ENCODE measurements at places on chromosomes 12 and 14.

DNA sequence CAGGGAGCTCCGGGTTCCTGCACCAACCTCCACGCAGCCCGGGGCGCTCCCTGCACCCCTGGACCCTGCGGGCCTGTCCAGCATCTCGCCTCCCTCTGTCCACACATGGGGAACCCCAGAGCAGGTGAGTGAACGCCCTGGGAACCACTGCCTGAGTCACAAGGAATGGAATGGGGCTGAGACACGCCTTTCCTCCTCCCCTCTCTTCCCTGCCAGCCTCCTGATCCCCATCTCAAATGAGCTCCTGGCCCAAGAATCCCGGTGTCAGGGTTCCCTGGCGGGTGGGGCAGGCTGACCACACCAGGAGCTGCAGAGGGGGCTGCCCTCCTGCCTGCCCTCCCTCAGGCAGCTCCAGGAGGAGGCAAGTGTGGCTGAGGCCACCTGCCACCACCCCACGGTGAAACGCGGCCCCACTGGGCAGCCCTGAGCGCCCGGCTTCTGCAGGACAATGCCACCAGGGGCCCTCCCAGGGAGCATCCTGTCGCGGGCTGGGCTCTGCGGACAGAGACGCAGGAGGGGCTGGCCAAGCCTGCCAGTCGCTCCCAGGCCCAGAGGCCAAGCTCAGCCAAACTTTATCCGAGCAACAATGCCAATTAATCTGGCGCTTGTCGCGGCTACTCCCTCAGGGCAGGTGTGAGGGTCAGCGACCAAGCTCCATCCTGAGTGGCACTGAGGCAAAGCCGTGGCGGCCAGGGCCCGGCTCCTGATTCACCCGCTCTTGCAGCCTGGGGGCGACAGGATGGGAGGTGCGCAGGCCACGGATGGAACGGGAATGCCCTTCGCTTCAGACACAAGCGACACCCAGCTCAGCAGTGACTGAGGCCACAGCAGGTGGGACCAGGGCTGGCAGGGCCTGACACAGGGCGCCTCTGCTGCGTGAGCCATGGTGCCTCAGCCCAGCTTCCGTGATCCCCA is 44.3 kb downstream of the GALNT9 start:
- no peak for DNase-seq

DNA sequence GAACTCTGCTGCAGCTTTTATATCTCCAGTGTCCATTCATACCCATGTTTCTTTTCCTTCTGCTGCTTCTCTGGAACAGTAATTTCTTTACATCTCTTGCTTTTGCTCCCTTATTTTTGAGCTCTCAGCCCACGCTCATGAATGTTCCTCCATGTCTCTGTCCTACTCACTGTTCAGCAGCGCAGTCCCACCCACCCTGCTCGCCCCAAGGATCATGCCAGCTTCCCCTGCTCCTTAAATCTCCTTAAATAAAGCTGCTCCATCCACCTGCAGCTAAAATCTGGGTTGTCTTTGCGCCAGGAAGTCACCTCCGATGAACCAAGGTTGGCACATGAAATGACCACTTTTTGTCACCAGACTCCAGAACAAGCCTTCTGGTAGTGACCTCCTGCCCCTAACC is 201.1 kb upstream of the RGS6 start:
- no peak for DNase-seq

DNA sequence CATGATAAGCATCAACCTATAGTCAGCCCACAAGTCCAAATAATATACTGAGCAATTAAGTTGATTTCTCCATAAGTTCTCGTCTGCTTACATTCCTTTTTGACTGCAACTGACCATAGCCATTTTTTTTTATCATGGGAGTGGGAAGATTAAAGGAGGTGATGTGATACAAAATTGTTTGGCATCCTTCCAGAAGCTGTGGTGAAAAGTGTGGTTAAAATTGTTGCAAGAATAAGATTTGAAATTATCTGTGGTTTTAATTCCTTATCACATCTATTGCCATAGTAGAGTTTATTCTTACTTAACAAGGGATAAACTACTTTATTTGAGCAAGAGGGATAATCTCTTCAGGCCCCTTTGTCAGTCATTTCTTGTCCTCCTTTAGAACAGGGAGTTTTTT is 50.7 kb downstream of the LIN52 start:
- DNase-seq, result peak; percentile 50

DNA sequence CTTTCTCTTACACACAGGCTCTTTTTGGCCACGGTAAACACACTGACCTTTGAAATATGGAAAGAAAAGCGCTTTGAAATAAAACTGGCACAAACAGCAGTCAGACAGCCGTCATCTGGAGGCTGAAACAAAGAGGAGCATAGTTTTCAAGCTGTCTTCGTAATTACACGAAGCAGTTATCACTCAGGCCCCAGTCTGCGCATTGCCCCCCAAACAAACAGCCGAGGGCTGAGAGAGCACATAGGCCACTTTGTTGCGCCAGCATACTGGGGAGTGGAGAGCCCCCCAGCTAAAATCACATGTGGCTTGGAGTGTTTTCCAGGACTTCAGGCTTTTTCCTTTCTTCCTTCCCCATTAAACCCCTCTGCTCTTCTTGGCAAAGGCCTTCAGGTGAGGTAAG is 142.9 kb upstream of the BTG1 start:
- DNase-seq, result no peak

- peak; percentile 24 for DNase-seq
These were observed 65.3 kb upstream of the TSPAN8 start for GRCh38 chr12:71223139-71223538.

DNA sequence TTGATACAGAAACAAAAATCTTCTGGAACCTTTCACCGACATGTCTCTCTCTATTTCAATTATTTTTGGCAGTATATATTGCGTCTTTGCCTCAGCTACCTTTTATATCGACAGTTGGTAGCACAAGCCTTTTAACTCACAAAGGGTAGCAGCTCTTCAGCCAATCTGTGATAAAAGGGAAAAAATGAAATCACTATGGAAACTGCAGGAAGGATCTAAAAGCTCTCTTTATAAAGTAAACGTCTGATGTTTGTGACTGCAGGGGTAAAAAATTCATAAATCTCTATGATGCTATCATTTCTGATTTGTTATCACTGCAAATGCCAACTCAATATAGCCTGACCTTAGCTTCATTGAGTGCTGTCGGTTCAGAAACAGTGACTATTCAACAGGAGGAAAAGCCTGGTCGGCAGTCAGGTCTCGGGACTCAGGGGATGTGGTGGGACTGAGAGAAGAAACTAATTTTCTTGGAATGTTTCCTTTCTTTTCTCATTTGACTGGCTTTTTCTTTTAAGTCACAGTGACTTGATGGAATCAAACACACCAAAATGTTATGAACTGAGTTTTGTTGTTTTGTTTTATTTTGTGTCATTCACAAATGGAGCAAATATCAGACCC is 5.9 kb upstream of the RMST start:
- DNase-seq, result no peak

DNA sequence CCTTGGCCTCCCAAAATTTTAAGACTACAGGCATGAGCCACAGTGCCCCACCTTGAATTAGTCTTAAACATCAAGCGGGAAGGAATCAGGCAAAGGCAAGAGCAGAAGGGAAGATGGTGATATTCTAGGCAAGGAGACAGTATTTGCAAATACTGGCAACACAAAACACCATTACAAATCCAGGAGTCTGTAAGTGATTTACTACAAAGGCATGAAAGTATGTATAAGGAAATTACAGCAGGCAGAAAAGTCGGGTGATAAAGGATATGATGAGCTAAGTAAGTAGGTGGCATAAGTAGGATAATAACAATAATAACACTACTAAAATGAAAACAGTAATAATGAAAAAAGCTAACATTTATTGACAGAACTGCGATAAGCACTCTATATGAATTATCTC is 28.5 kb downstream of the FMNL3 start:
- no peak for DNase-seq

Data from hematopoietic multipotent progenitor cell treated with erythropoietin and hydrocortisone succinate and interleukin-3 and kit ligand, for 8 days (in vitro differentiated cells).